NCI-H187 treated with DMSO at 0.1 percent for 48 hours (cell line): ENCODE measurements at places on chromosomes 12 and 14.

GRCh38 chr12:71625476-71625875 is 38.2 kb downstream of the ZFC3H1 start:
- no peak for DNase-seq

DNA sequence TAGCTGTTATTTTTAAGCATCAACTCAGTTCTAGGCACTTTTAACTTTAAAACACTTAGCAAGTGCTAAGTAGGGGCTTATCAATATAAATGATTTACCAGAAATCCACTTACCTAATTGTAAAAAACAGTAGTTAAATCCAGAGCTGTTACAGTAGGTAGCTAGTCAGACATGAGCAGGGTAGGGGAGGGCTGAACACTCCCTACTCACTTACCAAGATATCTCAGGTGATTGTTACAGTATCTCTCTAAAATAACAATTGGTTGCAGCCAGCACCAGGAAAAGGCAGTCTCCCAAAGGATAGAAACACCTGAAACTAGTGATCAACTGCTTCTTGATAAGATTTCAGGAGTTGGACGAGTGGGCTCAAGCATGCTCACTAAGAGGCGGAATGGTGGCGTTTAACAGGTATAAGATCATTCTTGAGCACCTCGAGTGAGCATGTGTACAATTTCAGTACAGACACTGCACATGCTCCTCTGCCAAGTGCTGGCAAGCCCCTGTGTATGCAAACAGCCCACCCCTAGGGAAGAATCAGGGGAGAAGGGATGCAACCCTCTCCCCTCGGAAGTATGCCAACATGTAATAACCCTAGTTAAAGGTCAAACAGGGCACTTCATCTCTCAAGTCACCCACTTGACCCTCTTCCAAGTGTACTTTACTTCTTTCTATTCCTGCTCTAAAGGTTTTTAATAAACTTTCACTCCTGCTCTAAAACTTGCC is 1113.6 kb upstream of the SEL1L start:
- DNase-seq = no peak

DNA sequence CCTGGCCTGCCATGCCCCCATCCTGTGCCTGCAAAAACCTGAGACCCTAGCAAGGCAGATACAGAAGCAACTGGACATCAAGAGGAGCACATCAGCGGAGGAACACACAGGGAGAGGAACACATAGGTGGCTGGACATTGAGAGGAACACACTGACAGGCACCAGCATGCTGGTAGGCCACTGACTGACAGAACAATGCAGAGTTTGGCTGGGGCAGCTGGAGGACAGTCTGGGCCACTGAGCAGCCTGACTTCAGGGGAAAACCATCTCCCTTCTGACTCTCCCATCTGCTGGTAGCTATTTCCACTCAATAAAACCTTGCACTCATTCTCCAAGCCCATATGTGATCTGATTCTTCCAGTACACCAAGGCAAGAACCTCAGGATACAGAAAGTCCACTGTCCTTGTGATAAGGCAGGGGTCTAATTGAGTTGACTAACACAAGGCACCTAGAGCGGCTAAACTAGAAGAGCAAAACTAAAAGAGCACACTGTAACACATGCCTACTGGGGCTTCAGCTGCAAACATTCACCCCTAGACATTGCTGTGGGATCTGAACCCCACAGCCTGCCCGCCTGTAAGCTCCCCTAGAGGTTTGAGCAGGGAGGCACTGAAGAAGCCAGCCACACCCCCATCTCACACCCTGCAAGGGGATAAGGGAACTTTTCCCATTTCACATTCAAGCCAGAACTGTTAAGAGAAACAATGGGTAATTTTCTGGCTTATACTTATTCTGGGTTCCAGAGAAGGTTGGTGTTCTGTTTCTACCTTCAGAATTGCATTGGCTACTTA is 22.1 kb downstream of the CLECL1 start:
- no peak for DNase-seq

GRCh38 chr12:6783828-6784227 is 5.5 kb upstream of the CD4 start:
- no peak for DNase-seq
